Stimulated activated CD4-positive, alpha-beta T cell treated with anti-CD3 and anti-CD28 coated beads, Interleukin-12 subunit alpha, Interleukin-12 subunit beta, amount 100 ng/mL, for 48 hours (primary cell): ENCODE measurements at places on chromosomes 6 and 20.

GRCh38 chr6:41427642-41428335 is 92.4 kb downstream of the NCR2 start:
- no peak for DNase-seq

DNA sequence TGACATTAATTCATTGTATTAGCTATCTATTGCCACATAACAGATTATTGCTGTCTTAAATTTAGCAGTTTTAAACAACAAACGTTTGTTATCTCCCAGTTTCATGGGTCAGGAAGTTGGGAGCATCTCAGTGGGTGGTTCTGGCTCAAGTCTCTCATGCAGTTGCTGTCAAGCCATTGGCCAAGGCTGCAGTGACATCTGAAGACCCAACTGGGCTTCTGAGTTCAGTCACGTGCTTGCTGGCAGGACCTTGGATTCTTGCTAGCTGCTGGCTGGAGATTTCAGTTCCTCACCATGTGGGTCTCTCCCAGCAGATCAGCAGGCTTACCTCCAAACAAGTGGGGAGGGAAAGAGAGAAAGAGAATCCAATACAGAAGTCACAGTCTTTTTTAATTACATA is 152.6 kb upstream of the EXOC2 start:
- DNase-seq = no peak

DNA sequence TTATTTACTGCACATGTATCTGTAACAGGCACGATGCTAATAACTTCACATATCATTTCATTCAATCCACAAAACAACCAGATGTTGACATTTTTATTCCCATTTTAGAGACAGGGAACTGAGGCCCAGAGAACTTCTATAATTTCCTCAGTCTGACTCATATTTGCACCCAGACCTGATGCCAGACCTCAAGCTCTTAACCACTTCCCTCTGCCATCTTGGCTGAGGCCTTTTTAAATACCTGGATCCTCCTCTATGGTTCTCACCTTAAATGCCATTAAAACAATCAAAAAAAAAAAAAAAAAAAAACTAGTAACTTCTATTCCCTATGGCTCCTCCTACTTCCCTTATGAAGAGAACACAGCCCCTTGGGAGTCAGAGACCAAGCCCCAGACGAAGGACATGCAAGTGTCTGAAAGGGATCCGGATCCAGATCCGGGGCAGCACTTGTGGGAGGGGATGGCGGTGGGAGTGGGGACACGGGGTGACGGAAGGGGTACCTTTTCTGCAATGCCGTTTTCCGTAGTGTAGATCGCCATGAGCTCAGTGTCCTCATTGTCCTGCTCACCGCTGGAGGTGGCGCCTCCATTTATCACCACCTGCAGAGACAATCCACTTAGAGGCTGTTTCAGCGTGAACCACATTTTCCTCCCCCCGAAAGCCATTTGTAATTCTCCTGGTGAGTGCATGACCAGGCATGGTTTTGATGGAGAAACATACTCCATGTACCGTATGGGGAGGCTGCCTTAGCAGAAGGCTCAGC is 88.7 kb downstream of the SLC23A2 start:
- no peak for DNase-seq

DNA sequence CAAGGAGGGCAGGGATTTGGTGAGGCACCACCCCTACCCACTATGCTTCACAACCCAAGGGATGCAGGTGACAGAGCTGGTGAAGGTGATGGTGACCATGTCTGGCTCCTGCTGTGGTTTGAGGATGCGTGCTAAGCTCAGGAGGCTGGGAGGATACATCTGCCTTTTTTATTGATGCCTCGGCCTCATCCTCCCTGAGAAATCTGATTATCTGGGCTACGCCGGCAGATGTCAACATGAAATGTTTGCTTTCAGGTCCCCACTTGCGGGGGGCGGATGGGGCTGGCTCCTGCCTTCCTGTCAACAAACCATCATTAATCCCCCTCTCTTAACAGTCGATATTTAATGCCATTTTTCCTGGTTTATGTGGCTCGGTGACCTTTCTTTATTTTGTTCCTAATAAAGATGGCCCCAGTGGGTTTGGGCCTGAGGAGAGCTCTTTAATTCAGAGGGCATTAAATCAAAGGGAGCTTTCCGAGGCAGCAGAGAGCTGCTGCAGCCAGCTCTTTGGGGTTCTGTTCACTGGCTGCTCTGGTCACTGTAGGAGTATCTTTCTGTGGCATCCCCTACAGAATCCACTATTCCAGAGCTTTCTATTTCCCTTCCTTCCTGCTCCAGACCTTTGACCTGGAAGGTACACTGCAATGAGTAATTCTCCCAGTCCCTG is 33.5 kb upstream of the LRFN2 start:
- DNase-seq = no peak

- DNase-seq = peak; percentile 23
Observed at GRCh38 chr20:9616833-9617461, 102.6 kb downstream of the LAMP5 start.

GRCh38 chr6:36216559-36216958 is 20.0 kb downstream of the BRPF3 start:
- no peak for DNase-seq

GRCh38 chr6:87472525-87473418 is at the start of gene SLC35A1:
Gene SLC35A1 (plus strand): TSS chr6:87472974. CDS start chr6:87473004, 30 bp downstream.
- peak; percentile 80 for DNase-seq

DNA sequence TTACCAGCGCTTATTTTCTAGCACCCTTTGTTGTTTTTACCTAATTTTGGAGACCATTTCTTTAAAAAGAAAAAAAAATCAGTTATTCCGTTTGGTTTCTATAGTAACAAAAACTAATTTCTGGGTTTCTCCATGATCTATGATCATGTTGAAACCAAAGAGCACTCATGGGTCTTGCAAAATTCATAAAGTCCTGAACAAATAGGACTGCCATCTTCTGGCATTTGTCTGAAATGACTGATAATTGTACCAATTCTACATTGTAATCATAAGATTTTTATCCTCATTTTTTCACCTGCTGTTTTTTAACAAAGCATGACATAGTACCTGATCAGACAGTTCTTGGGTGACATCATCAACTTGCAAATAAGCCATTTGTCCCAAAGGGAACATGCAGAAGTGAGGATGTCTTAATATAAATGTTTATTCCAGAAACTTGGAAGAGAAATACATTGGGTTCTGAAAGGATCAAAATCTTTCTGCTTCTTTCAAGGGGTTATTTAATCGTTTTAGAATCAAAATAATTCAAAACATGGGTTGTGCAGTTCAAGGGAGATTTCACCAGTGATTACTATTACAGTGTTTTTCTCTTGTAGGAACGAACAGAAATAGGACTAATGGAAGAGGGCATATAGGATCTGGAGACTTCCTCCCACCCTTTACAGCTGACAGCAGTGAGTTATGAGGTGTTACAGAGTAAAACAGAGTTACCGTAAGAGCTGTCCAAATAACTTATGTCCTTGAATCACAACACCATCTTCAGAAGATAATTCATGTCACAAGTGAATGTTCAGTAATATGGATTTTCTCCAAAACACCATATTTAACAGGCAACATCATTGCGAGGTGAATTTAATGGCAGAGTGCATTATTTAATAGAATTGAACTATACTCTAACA is 87.1 kb upstream of the GJE1 start:
- no peak for DNase-seq

- DNase-seq = no peak
Observed at GRCh38 chr6:121691126-121691551, 255.7 kb downstream of the GJA1 start.

DNA sequence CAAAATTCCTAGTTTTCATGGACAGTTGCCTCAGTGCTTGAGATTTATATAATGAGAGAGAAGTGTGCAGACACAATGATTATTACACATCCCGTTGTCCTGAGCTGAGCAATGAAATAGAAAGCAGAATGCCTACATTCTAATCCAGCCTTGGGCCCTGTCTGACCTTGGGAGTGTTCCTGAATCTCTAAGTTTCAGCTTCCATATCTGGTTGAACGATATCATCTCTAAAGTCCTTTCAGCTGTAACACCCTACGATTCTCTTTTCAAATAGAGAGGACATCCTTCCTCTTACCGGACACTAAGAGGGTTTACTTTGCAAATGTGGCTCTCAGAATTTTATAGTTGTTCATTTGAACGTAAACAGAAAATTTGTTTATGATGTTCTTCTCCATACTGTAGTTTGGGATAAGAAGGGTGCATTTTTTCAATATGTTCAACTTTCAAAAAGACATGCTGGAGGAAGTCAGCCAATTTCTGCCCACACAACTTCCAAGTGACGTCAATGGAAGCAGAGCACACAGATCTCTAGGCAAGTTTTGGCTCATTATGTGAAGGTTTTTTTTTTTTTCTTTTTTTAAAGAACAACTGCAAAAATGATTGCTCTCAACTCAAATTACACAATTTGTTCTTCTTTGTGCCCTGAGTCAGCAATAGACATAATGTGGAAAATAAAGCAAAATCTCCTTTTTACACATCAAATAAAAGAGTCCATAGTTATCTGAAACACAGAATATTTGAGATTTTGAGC is 50.4 kb downstream of the PDE7B start:
- peak; percentile 28 for DNase-seq

- no peak for DNase-seq
Observed at GRCh38 chr20:34459209-34459897, 56.9 kb upstream of the DYNLRB1 start.

DNA sequence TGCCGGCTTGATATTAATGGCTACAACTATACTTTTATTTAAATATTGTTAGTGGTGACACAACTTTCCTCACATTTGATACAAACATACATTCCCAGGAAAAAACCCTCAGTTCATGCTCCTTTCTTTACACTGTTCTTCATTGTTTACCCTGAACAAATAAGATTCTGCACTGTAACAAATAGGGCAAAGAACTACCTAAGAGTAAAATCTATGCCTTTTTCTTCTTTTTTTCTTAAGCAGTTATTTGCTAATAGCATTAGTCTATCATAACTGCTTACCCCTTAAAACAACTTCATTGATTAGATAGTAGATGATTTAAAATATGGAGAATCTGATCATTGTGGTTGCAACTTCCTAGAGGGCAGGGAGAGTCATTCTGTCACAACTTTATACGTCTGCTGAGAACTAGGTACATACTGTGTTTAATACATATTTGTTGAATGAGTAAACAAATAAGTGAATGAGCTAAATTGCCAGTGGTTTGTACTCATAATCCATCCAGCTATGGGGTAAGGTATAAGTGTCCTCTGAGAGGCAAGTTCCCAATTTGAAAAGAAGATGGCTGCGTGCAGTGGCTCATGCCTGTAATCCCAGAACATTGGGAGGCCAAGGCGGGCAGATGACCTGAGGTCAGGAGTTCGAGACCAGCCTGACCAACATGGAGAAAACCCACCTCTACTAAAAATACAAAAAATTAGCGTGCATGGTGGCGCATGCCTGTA is 161.0 kb downstream of the CDK19 start:
- DNase-seq = no peak

- no peak for DNase-seq
Observed at GRCh38 chr20:33463332-33464101, 20.0 kb upstream of the SNTA1 start.

DNA sequence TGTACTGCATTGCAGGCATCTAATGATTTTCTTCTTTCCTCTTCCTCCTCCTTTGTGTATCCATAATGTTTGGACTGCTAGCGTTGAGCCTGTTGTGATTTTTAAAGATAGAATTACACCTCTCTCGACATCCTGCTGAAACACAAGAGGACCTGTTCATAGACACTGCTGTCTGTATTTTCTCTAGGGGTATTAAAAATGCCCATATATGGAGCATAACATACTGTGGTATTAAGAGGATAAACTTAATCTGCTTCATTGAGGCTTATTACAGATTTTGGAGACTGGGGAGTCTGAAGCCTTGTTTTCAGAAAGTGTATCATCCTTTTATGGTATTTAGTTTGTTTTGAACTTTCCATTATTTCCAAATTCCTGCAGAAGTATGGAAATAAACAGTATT is 414.3 kb downstream of the CDKAL1 start:
- DNase-seq = no peak

DNA sequence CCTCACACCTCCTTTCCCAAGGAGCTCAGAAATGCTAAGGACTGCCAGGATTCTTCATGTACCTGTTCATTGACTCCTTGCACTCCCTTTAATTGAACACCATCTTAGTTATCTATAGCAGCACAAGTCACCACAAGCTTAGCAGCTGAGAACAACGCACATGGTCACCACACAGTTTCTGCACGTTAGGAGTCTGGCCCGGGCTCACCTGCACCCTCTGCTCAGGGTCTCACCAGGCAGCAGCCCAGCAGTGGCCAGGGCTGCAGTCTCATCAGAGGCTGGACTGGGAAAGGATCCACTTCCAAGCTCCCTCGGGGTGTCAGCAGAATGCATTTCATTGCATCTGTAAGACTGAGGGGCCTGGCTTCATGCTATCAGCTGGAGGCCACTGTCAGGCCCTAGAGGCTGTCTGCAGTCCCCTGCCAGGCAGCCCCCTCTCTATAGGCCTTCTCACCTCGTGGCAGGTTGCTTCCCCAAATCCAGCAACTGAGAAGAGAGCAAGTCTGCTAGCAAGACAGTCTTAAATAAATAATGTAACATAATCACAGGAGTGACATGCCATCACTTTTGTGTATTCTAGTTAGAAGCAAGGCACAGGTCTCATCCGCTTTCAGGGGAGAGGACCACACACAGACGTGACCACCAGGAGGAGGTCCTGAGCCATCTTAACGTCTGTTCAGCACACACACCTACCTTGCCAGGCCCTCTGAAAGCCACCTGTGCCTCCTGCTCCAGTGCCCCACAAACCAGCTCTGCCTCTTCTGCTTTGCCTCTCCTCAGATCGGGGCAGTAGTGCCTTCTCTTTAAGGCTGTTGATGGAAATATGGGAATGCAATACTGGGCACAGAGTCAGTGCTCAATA is 165.2 kb upstream of the CST7 start:
- DNase-seq = no peak

DNA sequence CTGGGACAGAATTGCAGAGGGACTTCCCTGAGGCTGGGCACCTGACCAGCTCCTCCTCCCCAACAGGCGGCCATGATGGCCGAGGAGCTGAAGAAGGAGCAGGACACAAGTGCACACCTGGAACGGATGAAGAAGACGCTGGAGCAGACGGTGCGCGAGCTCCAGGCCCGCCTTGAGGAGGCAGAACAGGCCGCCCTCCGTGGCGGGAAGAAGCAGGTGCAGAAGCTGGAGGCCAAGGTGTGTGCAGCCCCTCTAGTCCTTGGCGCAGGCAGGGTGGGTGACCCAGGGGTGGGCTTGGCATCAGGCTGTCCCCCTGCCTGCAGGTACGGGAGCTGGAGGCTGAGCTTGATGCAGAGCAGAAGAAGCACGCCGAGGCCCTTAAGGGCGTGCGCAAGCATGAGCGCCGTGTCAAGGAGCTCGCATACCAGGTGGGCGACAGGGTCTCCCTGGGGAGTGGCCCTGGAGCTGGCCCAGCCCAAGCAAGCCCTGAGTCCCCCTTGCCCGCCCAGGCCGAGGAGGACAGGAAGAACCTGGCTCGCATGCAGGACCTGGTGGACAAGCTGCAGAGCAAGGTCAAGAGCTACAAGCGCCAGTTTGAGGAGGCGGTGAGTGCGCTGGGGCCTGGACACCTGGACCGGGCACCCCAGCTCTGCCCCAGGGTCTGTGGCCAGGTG is 45.4 kb downstream of the MYH7B start:
- no peak for DNase-seq

DNA sequence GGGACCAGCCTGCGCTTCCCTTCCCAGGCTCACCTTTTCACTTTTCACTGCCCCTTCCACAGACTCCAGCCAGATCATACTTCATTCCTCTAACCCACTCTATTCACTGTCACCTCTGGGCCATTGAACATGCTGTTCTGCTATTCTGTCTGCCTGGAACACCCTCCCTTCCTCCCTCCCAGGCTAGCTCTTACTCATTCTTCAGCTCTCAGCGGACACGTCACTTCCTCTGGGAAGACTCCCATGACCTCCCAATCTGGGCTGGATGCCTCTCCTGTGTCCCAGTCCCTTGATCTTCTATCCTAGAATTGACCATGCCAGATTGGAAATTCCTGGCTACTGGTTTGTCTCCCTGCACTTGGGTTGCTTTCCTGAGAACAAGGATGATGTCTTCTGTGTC is 5.0 kb downstream of the SLC12A5 start:
- no peak for DNase-seq

GRCh38 chr6:150560004-150560883 is 39.4 kb upstream of the PLEKHG1 start:
- DNase-seq = no peak
